ENCODE measurements at places on chromosomes 12 and 14.

GRCh38 chr12:675562-675961 lies 12.3 kb upstream of the NINJ2 start:
- no peak for DNase-seq

DNA sequence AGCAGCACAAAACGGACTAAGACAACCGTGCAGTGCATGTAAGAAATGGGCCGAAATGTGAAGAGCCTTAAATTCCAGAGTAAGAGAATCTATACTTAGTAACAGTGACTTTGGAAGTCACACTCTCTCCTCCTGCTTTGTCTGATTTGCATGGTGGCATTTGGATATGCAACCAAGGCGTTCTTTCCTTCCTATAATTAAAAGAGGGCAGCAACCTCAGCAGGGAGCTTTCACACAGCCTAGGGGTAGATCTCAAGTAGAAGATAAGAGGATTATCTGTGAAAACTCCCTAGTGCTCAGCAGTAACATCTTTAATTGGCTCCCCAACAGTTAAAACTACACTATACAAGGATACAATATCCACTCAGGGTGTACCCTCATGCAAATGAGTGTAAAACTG lies 16.5 kb downstream of the GMFB start:
- DNase-seq: no peak

- DNase-seq: no peak
Observed at GRCh38 chr14:72828604-72829003, 65.3 kb downstream of the DPF3 start.

GRCh38 chr12:123983822-123984485 lies 10.9 kb downstream of the ZNF664 start:
- DNase-seq: peak; percentile 52

GRCh38 chr12:126107659-126108058 lies 1042.4 kb downstream of the AACS start:
- no peak for DNase-seq

DNA sequence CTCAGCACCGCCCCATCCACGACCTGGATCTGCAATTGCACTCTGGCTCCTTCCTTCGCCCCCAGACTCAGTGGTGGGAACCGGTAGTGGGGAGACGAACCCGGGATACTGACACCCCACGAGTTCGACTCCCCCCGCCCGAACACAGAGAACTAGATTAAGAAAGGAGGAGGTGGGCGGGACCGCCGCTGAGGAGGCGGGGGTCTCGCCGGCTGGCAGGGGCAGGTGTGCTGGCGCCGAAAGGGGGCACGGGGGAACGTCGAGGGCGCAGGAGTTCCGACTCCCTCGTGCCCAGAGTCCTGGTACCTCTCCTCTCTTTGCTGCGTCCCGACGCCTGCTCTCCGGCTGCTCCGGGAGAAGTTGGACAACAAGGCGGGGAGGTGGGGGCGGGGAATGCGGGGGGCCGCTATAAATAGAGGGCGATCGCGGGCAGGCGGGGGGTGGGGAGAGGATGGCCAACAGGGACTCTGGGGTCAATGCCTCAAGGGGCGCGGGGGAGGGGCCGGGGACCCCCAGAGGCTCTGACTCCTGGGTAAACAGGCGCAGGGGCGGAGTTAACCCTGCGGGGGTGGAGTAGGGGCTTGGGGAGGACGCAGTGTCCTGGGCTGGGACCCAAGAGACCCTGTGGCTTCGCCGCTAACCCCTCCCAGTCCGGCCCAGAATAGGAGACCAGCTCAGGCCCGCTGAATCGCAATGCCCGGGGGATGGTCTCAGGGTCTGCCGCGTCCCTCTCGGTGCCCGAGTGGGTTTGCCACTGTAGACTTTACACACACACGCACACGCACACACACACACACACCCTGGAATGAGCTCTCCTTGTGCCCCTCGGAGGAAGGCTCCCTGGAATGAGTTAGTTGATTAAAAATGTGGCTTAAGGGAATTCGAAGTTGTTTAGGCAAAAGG lies 761 bp upstream of the NDRG2 start:
- DNase-seq: no peak

- no peak for DNase-seq
Observed at GRCh38 chr12:45615268-45615667, 114.2 kb upstream of the ARID2 start.

DNA sequence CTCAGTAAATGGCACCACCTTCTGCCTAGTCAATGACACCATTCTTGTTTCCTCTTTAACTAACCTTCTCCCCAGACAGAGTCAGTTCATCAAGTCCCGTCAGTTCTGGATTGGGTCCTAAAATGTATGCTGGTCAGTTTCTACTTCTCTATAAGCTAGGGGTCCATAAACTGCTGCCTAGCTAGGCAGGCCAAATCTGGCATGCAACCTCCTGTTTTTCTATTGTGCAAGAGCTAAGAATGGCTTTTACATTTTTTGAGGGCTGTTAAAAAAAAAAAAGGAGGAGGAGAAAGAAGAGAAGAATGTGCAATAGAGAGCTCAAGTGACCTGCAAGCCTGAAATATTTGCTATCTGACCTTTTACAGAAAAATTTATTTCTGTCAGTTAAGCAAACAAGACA lies 6.4 kb upstream of the TMED10 start:
- DNase-seq: no peak

DNA sequence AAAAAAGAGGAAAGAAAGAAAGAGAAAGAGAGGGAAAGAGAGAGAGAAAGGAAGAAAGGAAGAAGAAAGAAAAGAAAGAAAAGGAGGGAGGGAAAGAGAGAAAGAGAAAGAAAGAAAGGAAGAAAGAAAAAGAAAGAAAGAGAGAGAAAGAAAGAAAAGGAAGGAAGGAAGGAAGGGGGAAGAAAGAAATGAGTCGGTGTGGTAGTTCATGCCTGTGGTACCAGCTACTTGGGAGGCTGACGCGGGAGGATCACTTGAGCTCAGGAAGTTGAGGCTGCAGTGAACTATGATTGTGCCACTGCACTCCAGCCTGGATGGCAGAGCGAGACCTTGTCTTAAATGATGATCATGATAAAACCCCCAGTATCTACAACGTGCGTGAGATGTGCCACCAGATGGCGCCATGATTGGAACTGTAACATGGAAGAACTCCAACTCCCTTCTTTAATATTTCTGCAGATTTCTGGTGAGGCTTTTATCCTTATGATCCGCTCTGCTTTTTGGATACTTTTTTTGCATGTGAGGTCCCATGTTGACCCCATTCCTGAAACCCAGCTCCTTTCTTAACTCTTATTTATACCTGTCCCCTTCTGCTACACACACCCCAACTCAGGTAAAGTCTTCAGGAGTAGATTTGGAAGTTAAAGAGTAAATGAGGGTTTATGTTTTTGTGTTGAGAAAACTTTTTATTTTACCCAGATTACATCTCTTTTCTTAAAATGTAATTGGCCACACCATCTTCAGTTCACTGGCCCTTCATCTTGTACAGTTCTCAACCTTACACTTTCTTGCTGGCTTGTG lies 25.6 kb downstream of the RNASE10 start:
- peak; percentile 58 for DNase-seq

DNA sequence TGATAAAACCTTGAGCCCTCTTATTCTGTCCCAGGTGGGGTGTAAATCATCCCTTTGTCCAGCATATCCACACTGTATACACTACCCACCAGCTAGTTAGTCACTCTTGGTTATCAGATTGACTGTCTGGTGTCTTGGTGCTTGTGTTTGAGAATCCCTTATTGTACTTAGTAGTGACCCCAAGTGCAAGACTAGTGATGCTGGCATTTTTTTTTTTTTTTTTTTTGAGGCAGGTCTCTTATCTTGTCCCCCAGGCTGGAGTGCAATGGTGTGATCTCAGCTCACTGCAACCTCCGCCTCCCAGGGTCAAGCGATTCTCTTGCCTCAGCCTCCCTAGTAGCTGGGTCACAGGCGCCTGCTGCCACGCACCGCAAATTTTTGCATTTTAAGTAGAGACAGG lies 5.8 kb downstream of the VRK1 start:
- no peak for DNase-seq

DNA sequence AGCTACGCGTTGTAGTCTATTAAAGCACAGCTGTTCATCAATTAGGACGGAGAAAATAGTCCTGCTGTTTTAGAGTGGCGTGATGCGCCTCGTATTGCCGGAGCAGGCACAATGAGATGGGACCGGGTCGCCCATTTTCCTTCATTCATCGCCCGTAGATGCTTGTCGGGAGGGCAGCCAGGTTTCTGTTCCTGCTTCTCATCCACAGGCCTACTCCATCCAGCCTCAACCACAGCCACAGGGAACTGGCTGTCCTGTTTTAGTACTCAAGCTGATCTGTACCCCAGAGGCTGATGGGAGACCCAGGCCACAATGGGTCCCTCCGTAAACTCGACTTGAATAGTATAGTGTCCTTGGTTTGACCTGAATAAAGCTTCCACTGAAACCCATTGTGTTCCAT lies 264.0 kb downstream of the VRK1 start:
- DNase-seq: no peak

GRCh38 chr12:60182354-60182753 lies 586.5 kb downstream of the SLC16A7 start:
- no peak for DNase-seq

DNA sequence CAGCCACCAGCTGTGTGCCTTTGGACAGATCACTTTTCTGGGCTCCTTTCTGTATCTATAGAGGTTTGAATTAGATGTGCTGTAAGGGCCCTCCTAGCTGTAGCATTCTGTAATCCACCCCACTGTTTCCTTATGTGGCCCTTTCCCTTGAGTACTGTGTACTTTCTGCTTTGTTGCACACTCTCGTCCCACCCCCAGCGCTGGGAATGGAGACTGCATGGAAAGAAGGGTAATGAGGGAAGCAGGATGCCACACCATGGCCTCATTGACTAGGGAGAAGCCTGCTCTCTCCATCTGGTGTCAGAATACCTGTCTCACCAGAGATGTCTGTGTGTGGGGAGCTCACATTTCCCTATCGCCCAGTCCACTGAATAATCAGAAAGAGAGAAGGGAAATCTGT lies 13.6 kb upstream of the GALNT16 start:
- no peak for DNase-seq

DNA sequence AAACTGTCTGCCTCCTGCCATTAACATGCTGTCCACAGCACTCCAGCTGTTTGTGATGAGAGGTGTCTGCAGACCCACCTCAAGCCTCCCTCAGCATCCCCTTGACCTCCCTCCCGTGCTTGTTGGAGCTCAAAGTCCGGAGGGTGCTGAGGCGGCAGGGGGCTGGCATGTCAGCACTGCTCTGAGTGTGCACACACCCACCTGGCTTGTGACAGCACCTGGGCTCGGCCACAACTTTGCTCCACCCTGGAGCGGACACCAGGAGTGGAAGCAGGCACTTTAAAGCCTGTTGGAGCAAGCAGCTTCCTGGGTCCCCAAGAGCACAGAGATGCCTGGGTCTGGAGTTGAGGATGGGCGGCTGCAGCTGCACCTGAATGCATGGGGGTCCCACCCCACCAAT lies 20.9 kb downstream of the SERPINA3 start:
- DNase-seq: no peak

DNA sequence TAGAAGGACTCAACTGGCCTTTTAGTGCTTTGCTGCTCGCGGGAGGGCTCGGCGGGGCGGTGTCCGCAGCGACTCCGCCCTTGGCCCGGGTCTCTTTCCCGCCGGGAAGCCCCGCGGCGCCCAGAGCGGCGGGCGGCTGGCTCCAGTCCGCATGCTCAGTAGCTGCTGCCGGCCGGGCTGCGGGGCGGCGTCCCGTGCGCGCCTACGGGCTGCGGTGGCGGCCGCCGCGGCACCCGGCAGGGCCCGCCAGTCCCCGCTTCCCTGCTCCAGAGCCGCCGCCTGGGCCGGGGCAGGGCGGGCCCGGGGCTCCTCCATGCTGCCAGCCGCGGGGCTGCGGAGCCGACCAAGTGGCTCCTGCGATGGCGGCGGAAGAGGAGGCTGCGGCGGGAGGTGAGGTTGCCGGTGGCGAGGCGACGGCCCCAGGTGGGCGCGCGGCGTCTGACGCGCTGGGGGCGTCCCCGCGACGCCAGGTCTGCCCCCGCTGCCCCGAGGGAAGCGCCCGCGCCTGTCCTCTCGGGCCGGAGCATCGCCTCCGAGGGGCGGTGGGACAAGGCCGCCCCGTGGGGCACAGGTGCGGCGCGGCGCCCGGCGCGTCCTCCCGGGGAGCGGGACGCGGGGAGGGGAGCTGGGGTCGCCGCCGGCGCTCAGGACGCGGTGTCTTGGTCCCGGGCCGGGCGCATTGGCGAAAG lies at the start of gene BMAL2:
Gene BMAL2, plus strand, starts transcription at position 123 of the 689 bp plus-strand sequence. Its CDS starts 237 bp downstream, at position 360.
- DNase-seq: peak; percentile 20

GRCh38 chr12:65585648-65586602 lies 238.4 kb upstream of the HMGA2 start:
- DNase-seq: no peak

GRCh38 chr12:93390031-93390430 lies 12.3 kb downstream of the NUDT4 start:
- DNase-seq: no peak

DNA sequence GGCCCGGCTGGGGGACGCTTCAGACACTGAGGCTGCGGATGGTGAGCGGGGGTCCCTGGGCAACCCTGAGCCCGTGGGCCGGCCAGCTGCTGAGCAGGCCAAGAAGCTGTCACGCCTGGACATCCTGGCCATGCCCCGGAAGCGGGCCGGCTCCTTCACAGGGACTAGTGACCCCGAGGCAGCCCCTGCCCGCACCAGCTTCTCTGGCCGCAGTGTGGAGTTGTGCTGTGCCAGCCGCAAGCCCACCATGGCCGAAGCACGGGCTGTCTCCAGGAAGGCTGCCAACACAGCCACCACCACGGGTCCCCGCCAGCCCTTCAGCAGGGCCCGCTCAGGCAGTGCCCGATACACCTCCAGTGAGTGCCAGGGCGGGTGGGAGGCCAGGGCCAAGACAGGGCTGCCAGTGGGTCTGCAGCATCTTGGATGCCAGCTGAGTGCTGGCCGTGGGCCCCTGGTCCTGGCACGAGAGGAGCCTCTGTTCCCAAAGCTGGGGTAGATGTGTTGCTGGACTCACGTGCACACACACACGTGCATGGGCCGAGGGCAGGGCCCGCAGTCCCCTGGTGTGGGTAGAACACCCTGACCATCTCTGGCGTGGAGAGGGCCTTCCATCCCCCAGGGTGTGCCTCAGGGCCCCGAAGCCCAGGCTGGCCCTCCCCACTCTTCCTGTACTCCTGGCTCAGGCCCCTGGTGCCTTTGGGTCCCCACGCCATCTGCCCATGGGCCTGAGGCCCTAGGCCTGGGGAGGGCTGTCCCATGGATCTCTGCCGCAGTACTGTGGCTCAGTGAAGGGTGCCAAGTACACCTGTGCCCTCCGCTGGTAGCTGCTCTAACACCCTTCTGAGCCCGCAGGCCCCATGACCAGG lies 22.8 kb downstream of the CEP170B start:
- DNase-seq: no peak

DNA sequence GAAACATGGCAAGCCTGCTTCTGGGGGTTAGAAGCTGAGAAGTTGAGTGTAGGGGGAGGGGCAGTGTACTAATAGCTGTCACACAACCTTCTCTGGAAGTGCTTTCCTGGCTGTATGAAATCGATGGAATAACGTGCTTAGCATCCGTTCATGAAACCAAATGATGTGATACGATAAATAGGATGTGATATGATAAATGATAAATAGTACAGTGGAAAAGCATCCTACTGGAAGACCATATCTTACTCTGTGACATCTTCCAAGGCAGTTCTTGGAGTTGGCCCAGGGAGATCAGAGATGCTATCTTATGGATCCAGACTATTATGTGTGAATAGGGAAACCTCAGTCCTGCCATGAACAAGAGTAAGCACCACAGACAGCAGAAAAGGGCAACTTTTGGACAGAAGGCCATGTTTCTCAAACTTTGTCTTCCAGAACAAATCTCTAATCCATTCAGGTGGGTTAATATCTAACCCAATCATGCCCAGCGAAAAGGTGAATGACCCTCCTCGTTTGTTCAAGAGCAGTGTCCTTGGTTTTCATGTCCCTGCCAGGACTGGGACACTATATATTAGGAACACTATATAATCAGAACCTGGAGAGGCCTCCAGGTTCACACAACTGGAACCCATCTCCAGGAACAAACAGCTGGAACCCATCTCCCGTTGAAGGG lies at the start of gene ANG:
Gene ANG, plus strand, starts transcription at position 598 of the 673 bp plus-strand sequence. CDS start 4,801 bp downstream, outside the sequence.
- DNase-seq: no peak
